ENCODE measurements at places on chromosomes 6 and 20.

GRCh38 chr20:2872459-2873009, 747 bp upstream of the PTPRA start:
- DNase-seq = peak; percentile 88

DNA sequence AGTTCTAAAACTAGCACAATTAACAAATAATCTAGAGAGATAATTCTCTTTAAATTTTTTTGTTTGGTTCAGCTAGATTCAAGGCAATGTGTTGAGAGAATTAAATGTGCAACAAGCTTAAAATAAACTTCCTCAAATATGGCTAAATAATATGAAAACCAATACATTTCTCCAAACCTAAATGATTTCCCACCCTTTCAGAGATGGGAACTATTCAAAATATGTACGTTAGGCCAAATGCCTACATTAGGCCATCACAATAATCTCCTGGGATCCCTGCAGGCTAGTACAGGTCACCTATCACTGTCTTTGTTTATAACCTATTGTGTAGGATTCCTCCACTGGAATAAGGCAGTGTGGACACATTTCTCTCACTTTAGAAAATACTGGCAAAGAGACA, 1.7 kb downstream of the FAXC start:
- no peak for DNase-seq

GRCh38 chr6:168106633-168107005, 27.6 kb upstream of the FRMD1 start:
- no peak for DNase-seq

DNA sequence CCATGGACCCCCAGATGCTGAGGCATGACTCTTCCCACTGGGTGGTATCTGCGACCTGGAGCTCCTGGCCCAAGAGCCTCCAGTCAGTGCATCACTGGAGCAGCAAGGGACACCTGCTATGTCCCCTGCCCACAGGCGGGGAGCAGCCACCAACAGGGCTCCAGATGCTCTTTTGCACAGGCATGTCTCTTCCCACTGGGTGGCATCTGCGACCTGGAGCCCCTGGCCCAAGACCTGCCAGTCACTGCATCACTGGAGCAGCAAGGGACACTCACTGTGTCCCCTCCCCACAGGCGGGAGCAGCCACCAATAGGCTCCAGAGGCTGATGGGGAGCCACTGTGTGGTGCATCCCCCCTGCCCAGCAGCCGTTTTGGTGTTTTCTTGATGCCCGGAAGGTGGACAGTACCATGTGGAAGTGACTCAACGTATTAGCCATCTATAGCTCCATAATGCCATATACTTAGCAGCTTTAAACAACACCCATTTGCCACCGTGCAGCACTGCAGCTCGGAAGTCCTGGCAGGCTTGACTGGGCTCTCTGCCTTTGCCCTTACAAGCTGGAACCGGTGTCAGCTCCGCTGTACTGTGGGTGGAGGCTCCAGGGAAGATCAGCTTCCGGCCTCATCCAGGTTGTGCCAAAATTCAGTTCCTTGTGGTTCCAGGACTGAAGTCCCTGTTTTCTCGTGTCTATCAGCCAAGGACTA, 124.9 kb upstream of the CST7 start:
- no peak for DNase-seq

GRCh38 chr6:83216806-83217205, 23.6 kb downstream of the RWDD2A start:
- no peak for DNase-seq
